ENCODE measurements at places on chromosomes 1 and 21.

DNA sequence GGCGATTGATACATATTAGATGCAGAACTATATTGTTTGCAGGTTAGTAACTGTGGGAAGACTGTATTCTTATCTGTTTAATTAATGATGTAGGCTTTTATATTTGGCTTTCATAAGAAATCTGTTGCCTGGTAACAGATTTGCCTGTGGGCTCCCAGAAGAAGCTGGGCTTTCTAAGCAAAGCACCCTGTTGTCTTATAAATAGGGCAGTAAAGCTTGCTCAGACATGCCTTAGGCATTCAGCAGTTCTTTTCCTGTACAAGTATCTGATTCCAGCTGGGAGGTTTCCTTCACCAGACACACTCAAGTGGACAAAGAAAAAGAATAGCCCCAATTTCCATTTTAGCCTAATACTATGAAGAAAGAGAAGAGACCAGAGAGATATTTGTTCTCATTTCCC is 524.0 kb downstream of the LRRIQ3 start:
- DNase-seq, result peak; percentile 13

GRCh38 chr1:25746299-25747045 is 53.5 kb upstream of the SELENON start:
- DNase-seq, result no peak

- DNase-seq, result no peak
Measured at GRCh38 chr1:38826262-38826661, 33.3 kb downstream of the RRAGC start.

DNA sequence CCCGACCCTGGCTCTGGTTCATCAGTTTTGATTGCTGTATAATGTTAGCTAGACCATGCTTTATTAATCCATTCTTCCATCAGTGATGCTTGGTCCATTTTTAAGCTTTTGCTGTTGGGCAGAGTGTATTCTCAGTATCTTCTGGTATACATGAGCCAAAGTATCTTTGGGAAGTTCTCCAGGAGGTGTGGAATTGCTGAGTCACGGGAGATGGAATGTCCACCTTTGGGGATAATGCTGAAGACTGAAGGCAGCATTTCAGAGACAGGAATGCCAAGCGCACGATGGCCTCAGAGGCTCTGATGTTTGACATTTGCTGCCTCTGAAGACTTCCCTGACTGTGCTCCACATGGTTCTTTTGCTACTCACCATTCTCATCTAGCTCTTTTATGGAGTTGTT is 266.3 kb upstream of the KAZN start:
- DNase-seq, result no peak

GRCh38 chr1:147109041-147109440 is 63.2 kb downstream of the PRKAB2 start:
- no peak for DNase-seq

DNA sequence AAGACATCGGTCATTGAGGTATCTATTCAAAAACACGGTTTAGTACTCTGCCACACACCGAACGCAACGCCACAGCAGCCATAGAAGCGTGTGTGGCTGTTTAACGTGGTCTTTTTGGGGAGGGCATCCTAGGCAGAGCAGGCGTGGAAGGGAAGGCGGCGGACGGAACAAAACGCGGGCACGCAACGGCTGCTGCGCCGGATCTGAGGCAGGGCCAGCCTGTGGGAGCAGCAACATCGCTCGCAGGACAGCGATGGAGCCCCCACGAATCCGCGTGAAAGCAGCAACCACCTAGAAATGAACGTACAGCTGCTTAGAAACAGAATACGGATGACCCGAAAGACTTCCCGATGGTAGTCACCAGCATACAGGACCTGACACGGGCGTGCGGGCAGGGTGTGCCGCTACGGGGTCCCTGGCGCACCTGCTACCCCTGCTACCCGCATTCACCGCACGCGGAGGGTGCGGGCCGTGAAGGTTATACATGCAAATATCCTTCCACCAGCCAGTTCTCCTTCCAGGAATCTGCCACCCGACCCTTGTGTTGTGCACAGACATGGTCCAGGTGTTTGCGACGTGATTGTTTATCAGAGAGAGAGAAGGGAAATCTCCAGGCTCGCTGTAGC is 114.4 kb upstream of the COL6A1 start:
- no peak for DNase-seq

DNA sequence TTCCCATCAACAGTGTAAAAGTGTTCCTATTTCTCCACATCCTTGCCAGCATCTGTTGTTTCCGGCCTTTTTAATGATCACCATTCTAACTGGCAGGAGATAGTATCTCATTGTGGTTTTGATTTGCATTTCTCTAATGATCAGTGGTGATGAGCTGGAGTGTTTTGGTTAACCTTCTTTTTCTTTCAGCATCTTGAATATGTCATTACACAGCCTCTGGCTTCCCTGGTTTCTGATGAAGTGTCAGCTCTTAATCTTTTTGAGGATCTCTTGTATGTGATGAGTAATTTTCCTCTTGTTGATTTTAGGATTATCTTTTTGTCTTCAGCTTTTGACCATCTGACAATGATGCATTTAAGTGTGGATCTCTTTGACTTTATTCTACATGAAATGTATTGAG is 133.2 kb upstream of the GRIK3 start:
- DNase-seq, result no peak

DNA sequence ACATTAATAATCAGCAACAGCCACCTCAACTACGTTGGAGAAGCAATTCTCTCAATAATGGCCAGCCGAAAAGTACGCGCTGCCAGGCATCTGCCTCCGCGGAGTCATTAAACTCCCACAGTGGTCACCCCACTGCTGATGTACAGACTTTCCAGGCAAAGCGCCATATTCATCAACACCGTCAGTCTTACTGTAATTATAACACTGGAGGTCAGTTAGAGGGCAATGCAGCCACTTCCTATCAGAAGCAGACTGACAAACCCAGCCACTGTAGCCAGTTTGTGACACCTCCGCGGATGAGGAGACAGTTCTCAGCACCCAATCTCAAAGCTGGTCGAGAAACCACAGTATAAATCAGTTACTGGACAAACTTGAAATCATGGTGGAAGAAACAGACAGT is 93.9 kb downstream of the KIF1B start:
- DNase-seq, result no peak

GRCh38 chr1:213164561-213164960 is 113.5 kb downstream of the RPS6KC1 start:
- no peak for DNase-seq
